ENCODE measurements at places on chromosomes 13 and 19.
A peak's percentile ranks its signal among the peaks of the same experiment; 100 is the strongest.

- no peak for DNase-seq
These were observed 6.5 kb downstream of the BRME1 start for GRCh38 chr19:13899393-13899792.

DNA sequence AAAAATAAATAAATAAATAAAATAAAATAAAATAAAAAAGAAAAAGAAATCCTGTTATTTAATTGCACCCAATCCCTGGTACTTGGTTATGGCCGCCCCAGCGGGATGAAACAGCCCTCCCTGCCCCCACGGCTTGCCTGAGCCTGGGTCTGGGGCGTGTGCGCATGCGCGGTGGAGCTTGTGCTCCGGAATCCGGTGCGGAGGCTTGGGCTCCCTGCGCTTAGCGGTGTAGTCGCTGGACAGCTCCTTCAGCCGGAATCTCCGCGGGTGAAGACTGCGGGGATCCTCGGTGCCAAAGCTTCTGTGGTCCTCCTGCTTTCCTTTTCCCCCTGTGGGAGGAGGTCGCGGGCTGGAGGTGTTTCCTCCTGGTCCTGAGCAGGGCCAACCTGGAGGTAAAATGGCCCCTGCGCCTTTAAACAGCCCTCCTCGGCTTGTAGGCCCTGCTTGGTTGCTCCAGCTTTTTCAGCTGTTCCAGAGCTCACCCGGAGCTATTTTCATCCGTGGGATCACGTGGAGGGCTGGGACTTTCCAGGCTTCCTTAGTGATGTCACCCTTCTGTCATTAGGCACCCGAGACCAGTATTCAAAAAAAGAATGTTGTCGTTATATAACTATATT, at the start of gene PLA2G4C:
Gene PLA2G4C, minus strand, starts transcription at position 468 of the 617 bp plus-strand sequence. CDS start 4,288 bp downstream, outside the sequence.
- peak; percentile 76 for DNase-seq

GRCh38 chr13:43054803-43055802, 31.7 kb downstream of the DNAJC15 start:
- no peak for DNase-seq

GRCh38 chr19:21126078-21126477, 15.8 kb upstream of the ZNF431 start:
- DNase-seq, result no peak

DNA sequence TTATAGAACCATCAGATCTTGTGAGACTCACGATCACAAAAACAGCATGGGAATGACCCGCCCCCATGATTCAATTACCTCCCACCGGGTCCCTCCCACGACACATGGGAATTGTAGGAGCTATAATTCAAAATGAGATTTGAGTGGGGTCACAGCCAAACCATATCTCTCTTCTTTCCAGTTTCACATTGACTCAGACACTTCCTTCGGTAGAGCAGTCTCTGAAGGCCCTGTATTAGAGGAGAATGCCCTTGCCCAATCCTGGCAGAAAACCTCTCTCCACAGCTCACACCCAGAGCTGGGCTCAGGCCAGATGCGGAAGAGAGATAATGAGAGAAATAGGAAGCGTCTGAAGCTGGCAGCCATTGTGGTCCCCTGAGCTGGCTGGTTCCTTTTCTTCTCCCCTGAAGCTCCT, 72.4 kb upstream of the CLDN10 start:
- no peak for DNase-seq

DNA sequence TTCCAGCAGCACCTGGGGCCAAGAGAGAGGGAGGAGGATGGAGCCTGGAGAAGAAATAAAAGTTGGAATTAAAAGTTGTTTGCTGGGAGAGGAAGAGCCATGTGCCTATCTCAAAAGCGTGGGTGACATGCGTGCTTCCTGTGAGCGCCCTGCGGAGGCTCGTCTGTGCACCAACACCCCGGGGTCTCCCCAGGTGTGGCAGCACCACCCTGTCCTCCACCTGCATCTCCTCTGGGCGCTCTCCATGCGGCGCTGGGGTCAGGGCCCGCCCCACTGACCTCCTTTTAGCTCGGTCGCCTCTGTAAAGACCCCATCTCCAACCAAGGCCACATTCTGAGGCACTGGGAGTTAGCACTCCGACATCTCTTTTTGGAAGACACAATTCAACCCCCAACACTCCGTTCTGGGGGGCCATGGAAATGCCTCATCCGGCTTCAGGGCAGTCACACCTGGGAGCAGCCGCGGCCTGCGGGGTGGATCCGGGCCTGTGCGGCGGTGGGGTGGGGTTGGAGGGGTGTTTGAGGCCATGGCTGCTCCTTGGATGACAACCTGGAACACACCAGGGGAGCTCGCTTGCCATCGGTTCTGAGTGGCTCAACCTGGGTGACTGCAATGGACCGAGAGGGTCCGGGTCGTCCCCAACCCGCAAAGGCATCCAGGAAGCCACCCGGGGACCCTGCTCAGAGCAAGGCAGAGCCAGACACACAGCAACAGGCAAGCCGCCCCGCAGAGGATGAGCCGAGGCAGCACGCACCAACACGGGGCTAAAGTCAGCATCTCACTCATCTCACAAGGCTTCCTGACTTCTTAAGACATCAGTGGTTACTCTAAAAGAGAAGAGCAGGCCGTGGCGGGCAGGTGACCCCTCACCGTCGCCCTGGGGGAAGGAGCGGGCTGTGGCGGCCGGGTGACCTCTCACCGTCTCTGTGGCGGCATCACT, 79.4 kb upstream of the MCF2L start:
- no peak for DNase-seq
